ENCODE measurements at places on chromosomes 13 and 19.

DNA sequence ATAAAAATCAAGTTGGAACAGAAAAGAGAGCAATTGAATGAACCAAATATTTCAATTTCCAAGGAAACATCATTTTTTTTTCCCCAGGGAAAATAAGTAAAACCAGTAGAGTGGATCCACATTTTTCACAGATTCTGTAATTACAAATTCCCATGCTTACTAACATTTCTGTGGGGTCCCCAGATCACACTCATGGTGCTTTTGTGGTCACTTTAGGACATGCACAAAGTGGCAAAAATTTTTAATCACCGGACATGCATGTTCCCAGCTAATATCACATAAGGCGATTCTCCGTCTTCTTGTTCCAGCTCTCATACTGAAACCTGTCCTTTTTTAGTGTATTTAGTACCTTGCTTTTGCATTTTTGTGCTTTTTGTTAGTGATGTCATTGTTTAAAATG lies 748.2 kb upstream of the SLITRK1 start:
- no peak for DNase-seq

GRCh38 chr13:82797876-82798275 lies 1084.4 kb downstream of the SLITRK1 start:
- DNase-seq: no peak

- DNase-seq: no peak
Measured at GRCh38 chr19:47005164-47005641, 14.4 kb upstream of the NPAS1 start.

- peak; percentile 83 for DNase-seq
Measured at GRCh38 chr19:8505680-8506401, 3.4 kb upstream of the PRAM1 start.

DNA sequence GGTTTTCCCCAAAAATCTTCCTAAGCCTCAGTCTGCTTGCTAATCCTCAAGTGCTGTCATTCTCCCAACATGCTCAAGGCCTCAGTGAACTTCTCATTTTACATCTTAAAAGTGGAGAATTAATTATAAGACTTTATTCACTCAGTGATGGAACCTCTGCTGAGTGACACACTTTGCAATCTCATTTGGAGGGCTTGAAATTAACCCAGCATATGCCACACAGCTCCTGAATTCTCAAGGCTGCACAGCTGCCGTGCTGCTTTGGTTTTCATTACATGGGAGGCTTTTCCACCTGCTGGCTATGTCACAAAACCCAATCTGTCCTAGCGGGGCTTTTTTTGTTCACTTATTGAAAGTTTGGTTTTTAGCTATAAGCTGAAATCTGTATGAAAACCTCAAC lies 28.3 kb upstream of the SERPINE3 start:
- peak; percentile 97 for DNase-seq

DNA sequence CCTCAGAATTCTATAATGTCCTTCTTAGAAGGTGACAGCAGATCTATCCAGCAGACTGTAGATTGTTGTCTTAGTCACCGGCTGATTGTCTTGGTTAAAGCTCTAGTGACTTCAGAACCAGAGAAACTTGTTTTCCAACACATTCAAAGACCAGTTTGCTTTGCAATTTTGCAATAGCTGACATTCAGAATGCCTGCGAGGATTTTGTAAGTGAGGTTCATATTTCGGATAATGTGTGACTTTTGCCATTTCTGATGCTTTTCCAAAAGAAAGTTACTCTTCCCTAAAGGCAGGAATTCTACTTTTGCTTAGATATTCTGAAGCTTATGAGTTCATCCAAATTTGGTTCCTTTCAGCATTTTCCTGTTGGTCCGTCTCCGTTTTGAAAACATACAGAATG lies 13.2 kb downstream of the SPINT2 start:
- no peak for DNase-seq

DNA sequence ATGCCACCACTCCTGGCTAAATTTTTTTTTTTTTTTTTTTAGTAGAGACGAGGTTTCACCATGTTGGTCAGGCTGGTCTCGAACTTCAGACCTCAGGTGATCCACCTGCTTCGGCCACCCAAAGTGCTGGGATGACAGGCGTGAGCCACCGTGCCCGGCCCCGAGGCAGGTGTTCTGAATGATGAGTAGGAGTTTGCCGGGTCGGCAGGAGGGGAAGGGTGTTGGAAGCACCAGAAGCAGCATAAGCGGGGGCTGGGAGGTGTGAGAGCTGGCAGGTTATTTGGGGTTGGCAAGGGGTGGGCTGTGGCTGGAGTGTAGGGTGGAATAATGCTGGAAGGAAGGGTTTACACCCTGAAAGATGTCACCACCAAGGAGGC lies 1.8 kb downstream of the SPPL2B start:
- no peak for DNase-seq

- DNase-seq: no peak
Measured at GRCh38 chr13:112995395-112996191, 26.6 kb downstream of the MCF2L start.

GRCh38 chr19:40217027-40217810 lies 965 bp downstream of the TTC9B start:
- DNase-seq: peak; percentile 77

DNA sequence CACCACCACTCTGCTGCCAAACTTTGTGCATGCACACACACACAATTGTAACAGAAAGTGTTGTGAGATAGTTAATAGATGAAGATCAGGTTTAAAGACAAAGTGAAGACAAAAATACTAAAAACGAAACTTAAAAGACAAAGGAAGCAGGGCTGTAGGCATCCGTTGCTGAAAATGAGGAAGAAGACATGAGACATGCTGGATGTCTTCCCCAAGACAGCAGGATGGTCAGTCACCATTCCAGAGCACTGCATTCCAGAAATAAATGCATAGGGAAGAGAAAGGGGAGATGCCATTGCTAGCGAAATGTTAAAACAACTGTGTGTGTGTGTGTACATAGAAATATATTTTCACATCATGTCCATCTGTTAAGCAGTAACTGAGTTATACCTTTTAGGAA lies 520.1 kb downstream of the SUCLA2 start:
- DNase-seq: no peak

GRCh38 chr19:19425170-19425875 lies 19.8 kb downstream of the GATAD2A start:
- no peak for DNase-seq

DNA sequence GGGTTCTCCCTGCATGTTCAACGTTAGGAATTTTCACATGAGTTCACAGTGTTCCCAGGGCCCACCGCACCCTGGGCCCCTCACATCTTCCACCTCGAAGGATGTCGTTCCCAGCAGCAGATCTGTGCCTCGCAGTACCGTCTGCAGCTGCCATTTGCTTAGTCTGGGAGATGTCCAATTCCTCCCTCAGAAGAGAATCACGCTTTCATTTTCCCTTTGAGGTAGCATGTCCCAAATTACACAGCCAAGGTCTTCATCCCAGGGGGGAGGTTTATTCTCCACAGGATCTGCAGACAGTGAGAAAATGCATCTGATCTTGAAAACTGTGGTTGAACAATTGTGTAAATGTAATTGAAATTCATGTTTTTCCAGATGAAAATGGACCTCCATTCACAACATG lies 150.2 kb downstream of the DCT start:
- no peak for DNase-seq

GRCh38 chr13:24005755-24006281 lies 108.5 kb upstream of the C1QTNF9B start:
- no peak for DNase-seq

- DNase-seq: no peak
Measured at GRCh38 chr13:50626101-50626547, 217.4 kb downstream of the DLEU7 start.

GRCh38 chr19:48963371-48964204 lies 1.5 kb upstream of the FTL start:
- peak; percentile 37 for DNase-seq

DNA sequence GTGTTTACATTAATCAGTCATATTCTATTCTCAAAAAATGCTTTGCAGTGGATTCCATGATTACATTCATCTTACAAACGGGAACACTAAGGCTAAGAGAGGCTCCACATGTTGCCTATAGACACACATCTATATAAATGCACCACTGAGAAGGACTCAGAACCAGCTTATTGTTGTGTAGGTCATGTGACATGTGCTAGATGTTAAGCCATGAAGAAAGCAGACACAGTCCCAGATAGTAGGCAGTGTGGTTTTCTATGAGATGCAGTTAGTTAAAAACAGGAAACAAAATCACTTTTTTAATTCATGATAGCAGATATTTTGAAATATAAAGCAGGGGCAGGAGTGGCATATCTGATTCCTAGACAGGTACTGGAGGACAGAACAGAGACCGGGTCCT lies 10.7 kb downstream of the SIGLEC6 start:
- DNase-seq: no peak

DNA sequence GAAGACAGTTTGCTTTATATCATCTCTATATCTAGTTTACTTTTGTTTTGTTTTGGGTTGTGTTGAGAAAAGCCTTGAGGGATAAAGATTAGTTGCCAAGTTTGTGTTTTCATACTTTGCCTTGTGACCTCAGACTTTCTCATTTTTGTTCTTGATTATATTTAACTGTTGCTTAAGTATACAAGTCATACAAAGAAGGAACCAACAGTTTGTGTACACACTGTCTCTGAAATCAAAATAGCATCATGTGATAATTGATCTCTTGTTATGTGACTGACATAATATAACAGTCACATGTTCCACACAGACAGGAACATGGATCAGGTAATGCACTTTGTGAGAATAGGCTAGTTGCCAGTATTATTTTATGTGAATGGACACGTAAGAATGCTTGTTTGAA lies 70.8 kb downstream of the SHISA2 start:
- DNase-seq: no peak

DNA sequence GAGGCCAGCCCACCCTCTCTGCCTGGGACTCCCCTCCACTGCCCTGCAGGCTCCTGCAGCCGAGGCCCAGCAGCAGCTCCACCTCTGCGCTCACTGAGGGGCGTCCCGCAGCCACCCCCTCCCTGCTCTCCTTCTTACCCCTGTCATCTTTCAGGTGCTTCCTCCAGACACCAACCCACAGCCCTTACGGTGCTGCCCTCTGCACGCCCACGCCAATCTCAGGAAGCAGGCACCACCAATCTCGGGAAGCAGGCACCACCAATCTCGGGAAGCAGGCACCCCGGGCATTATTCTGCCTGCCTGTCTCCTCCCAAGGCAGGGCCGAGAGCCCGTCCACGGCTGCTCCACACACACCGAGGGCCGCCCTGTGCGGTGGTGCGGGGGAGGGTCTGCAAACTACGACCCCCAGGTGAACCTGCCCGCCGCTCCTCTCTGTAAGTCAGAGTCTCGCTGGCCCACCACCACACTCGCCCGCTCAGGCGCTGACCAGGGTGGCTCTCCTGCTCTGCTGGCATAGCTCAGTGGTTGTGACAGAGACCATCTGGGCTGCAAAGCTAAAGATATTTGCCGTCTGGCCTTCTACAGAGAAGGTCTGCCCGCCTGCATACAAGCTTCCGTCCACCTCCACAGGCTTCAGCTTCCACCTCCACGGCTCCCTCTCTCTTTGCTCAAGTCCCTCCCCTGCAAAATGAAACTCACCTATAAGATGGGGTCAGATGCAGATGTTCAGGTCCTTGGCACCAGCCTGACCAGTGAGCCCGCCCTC lies 2.9 kb downstream of the LSM7 start:
- DNase-seq: no peak

DNA sequence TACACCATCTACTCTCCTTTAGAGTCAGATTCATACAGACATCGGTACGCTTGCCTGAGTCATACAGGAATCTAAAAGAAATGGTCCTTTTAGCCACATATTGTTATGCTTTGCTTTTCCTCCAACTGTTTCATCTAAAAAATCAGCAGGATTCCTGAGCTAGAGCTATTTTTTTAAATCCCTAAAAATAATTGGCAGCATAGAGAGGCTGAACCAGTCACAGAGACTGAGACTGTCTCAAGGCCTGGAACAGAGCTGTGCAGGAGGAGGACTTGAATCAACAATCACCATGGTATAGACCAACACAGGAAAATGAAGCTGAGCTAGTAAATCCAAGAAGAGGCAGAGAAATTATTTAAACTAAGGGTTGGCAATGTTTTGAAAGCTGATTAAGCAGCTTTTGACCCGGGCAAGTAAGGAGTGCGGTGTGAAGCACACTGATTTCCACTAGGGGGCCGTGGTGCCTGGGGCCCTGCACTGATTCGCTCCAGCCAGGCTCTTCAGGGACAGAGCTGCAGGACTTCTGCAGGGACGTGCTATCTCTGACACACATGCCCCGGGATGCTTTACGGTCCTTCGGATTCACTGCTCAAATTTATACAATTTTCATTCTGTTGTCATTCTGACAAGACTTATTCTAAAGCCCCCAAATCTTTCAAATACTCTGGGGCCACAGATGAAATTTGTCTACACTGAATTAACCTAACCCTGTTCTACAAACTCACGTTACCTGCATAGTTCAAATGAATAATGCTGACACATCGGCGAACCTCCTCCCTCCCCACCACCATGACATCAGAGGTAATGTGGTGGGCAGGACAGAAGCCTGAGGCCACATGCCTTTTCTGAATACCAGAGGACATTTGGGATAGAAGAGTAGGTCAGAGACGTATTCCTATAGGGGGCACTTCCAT lies 87.6 kb upstream of the SLC15A1 start:
- DNase-seq: peak; percentile 89

DNA sequence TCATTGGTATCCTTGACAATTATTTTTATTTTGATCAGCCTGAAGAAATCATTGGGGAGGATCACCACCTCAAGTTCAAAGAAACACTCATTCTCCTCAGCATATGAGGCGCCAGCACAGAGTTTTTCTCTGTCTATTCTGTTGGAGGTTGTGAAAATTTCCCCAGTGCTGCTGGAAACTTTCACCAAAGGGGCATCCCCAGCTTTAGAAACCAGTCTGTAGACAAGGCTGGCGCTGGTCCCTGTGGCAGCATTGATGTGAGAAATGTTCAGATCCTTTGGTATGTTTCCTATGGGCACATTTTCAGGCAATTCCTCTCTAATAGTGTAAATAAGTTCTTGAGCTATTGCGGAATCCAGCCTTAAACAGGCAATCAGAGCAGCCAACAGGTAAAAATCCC lies 2.1 kb downstream of the PCDH9 start:
- no peak for DNase-seq

GRCh38 chr13:20231839-20232555 lies at the start of gene GJB6:
Gene GJB6, minus strand, starts transcription at chr13:20232319. Its CDS starts 8,839 bp downstream, at chr13:20223480.
- DNase-seq: no peak

DNA sequence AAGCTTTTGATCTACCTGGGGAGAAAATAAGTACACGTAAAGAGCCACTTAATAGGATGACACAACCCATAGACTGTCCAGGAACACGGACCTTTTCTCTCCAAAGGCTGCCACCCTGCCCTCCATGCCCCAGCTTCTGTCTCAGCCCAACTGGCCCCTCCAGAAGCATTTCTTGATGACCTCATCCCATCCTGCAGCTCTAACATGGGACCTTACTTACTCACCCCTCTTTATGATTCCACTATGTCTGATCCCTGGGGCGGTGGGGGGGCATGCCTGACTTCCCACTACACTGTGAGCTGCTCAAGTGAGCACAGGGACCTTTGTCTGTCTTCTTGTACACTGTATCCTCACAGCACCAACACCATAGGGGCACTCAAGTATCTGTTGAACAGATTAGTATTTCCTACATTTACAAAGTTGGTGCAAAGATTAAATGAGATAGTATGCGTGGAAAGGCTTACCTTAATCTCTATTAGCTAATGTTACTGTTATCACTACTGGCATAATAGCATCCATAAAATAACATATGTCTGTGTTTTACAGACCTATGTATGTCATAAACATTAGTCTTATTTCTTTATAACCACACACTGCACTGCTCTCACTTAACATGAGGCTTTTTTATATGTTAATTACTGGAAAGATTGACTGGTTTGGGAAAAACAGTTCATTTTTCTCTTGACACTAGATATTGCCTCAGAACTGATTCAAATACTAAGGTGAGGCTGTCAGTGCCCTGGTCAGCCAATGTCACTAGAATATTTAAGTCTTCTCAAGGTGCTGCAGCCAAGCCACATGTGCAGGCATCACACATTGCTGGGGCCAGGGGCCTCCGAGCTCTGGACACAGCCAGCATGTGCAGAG lies 100.9 kb downstream of the FOXO1 start:
- no peak for DNase-seq

GRCh38 chr13:41212881-41213280 lies 18.5 kb upstream of the KBTBD7 start:
- DNase-seq: no peak

All from NCI-H82 (cell line).